ENCODE measurements at places on chromosomes 3 and 15.

DNA sequence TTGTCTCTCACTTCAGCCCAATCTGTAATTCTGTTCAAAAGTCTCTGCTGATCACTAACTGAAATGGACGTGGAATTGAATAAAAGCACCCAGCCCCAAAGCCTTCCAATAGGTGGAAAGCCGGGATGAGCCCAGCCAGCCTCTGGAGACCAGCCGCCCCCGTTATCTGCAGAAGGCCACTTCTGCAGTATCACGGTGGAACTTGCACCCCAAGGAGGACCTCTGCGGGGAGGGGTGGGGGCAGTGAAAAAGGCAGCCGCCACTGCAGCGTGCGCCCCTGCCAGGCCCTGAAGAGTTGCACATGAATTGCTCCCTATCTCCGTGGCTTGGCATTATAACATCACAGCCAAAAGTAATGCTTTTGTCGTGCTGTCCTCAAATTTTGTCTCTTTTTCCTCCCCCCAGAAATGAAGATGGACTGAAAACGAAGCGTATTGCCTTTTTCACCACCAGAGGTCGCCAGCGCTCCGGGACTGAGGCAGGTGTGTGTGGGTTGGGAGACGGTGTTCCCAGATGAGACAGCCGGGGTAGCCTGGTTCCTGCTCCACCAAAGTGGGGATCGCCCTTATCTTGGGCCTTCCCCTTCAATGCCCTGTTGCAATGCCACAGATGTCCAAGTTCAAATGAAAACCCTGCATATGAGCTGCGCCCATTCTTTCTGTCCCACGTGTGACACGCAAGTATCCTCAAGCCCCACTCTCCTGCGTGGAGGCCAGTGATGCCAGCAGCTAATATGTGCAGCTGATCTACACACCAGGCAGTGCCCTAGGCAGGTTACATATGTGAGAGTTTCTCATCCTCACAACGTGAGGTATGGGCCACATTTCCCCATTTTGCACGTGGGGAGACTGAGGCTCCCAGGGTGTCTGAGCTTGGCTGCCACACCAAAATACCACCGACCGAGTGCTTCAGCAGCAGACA lies 96.0 kb downstream of the LRRK1 start:
- peak; percentile 48 for DNase-seq

- no peak for DNase-seq
Measured at GRCh38 chr15:101248274-101248673, 3.6 kb downstream of the CHSY1 start.

GRCh38 chr15:39215015-39215414 lies 365.9 kb upstream of the THBS1 start:
- DNase-seq: no peak

DNA sequence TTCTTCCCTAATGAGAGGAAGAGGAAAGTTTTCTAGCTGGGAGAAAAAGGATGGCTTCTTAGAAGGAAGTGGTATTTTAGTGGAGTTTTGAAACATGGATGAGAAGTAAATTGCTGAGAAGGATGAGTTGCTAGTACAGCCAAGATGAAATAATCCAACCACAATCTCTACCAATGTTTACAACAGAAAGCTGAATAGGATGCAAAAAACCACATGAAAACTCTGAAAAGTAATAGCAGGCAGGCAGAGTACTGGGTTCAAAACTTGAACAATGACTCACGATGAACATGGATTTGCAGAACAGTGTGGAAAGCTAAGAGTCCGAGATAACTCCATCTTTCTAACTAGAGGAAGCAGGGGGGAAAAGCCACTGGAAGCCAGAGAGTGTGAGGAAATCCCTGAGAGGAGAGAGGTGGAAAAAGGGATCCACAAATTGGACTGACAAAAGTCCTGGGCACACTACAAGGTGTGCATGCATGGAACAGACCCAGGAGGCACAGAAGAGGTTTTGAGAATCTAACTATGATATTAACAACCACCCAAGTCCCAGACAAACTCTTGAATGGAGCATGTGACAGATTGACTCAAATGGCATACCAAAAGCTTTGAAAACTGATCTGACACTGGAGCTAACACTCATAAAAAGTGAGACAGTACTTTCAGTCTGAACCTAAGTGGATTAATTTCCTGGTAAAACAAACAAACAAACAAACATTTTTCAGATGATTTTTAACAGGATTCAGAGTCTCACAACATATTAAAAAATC lies 76.7 kb downstream of the ST6GAL1 start:
- no peak for DNase-seq

GRCh38 chr3:47266709-47267489 lies 15.7 kb downstream of the KIF9 start:
- DNase-seq: peak; percentile 15

DNA sequence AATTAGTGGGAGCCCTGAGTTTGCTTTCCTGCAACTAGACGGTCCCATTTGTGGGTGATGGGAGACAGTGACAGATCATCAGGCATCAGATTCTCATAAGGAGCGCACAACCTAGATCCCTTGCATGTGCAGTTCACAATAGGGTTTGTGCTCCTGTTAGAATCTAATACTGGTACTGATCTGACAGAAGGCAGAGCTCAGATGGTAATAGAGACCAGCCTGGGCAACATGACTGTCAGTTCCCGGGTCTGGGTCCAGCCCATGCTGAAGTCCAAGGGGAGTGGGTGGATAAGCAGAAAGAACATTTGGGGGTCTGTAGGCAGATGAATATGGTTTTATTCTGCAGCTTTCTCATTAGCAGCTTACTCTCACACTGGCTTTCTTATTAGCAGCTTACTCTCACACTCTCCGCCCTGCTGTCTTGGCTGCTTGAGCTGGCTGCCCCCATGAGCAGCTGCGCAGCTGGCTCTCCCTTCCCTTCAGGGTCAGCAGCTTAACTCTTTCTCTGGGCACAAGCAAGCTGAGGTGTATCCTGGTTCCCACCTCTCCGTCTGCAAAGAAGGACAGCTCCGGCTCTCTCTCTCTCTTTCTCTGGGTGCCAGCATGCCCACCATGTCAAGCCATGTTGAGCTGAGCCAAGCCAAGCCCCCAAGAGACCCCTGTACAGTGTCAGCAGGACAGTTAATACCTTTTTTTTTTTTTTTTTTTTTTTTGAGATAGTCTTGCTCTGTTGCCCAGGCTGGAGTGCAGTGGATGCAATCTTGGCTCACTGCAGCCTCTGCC lies 46.5 kb downstream of the KLHDC8B start:
- no peak for DNase-seq

- no peak for DNase-seq
Measured at GRCh38 chr3:55789516-55789915, 302.4 kb upstream of the WNT5A start.

DNA sequence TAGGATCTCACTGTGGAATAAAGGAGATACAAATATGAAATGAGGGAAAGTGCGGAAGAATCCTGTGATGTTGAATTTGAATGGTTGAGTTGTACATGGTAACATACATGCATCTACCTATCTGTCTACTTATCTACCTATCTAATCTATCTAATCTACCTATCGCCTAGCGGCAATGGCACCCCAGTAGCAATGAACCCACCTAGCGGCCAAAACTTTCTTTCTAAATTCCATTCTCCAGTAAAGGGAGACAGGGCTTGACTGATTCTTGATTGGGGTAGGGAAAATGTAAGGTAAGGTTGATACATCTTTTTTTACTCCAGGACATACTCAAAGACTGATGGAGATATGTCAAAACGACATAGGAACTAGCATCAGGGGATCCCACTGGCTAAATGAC lies 345.0 kb downstream of the FHIT start:
- DNase-seq: no peak

GRCh38 chr15:74468341-74469032 lies 7.5 kb upstream of the UBL7 start:
- DNase-seq: no peak

DNA sequence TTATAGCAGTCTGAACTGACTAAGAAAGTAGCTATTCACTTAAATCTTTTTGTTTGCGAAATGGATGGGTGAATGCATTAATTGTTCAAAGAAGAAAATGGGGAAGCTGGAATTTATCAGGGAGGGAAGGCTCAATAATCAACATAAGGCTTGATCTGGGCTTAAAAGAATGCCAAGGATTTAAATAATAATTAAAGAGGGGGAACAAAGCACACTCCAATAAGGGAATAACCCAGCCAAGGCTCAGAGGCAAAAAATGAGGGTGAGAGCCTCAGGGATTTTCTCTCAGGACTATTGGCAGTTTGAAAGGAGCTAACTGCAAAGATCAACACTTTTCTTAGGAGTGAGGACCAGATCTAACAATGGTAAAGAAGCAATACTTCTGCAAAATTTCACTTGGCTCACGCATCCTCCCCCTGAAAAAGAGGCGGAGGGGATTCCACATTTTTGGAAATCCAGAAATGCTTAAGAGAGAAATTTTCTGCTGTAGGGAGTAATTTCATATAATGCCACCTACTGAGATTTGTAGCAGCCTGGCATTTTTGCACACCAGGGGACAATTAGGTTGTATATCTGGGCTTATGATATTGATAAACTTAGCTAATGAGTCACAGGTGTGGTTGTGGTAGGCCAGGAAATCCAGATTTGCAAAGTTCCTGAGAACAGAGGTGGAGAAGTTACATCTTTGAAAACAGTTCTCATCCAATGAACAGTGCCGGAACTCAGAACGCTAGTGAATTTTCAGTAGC lies 405.1 kb downstream of the TUSC7 start:
- DNase-seq: no peak

- DNase-seq: no peak
Measured at GRCh38 chr3:187767266-187768012, 22.2 kb upstream of the BCL6 start.

- DNase-seq: no peak
Measured at GRCh38 chr3:195596765-195597171, 13.0 kb upstream of the APOD start.

- no peak for DNase-seq
Measured at GRCh38 chr3:190142041-190142440, 21.3 kb upstream of the P3H2 start.

DNA sequence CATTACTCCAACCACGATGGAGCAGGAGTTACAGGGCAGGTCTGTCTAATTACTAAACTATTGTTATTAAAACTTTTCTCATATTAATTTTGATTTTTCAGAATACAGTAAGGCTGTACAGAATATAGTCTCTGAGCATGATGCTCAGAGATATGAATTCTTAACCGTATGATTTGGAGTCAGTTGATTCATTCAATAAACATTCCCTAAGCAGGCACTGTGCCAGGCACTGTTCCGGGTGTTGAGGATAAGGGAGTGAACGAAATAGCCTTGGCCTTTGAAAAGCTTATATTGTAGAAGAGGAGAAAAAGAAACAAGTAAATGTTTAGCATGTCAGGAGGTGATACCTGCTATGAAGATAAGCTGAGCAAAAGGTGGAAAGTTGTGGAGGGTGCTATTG lies 187.3 kb downstream of the KCNAB1 start:
- no peak for DNase-seq

DNA sequence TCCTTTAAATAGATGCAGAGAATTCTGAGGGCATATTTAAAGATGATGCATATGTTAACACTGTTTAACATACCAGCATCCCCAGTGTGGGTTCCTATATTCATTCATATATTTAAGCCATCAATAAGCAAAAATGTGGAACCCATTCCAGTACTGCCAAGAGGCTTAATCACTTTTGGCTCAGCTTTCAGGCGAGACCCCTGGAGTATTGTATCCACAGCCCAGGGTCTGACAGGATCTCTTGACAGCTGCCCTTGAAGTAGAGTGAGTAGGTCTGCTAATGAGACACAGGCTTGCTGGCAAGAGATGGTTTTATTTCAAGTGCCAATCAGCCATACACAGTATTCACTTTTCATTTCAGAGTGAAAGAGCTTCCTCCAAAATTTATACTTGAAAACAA lies 367.3 kb downstream of the OCA2 start:
- no peak for DNase-seq
